ENCODE measurements at places on chromosomes 5 and 9.

GRCh38 chr5:170755679-170756456 lies 27.7 kb upstream of the GABRP start:
- DNase-seq, result no peak

GRCh38 chr9:133874060-133874657 lies 118.0 kb downstream of the VAV2 start:
- DNase-seq, result no peak

DNA sequence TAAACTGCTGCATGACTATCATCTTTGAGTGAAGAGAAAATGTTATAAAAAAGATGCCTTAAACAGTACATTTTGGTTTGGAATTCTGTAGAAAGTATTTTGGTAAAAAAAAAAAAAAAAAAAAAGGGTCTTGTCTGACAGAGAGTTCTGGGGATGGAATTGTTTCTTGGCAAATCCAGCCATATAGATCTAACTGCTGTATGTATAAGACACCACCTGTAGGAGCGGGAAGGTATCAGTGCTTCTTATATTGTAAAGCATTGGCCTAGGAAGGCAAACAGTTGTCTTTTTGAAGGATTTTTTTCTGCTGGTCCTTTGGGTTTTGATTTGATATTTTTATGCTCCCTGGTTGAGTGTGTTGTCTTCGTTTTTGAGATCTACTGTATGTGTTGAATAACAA lies 2.8 kb downstream of the PURA start:
- no peak for DNase-seq

GRCh38 chr5:178531786-178532185 lies 58.4 kb downstream of the COL23A1 start:
- DNase-seq, result no peak

DNA sequence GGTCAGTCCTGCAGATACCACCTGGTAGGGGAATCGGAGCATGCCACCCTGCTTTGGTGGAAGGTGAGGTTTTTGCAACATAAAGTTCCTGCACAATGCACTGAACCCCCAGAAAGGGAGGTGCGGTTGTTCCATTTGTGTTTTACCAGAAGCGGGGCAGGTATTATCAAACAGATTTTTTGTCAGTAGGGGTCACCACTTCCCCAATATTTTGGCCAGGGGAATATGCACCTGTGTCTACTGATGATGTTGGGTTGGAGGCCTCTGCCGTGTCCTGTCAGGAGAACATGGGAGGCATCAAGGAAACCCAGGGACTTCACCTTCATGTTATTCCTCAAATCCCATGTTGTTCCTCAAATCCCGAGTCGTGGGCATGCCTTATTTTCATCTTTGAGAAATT lies 438.7 kb downstream of the NTRK2 start:
- no peak for DNase-seq

DNA sequence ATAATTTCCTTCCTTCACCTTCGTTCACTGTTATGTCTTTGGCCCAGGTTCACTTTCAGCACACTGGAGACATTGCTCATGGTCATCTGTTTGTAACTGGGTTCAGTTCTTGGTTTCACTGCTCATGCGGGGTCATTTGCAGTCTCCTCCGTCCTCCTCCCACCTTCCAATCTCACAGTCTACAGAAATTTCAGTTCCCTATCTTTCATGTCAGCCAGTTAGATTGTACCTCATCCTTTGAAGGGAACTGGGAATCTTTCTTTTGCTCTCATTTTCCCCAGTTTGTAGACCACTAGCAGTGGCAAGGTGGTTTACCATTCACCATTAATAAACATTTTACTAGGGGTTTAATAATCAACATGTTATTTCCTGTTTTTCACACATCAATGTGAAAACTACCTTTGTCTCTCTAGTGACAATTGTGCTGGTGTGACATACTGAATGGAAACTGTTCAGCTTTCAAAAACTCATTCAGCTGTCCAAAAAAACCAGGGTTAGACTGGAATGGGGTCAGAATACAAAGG lies 100.9 kb upstream of the IL6ST start:
- DNase-seq, result no peak

DNA sequence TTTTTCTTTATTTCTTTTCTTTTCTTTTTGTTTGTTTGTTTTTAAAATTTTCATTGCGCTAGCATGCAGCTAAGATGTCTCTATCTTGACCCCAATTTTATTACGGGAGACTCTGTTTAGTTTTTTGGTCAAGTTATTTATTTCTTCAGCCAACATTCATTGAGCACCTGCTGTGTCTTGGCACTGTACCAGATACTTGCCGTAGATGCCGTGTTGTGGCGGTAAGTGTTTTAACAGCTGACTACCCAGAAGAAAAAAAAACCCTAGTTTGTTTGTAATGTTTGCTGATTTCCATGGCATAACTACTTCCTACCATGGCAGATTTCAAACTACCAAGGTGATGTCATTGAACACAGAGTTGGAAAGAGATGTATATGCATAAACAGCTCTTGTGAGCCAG lies 65.0 kb downstream of the UGCG start:
- no peak for DNase-seq

DNA sequence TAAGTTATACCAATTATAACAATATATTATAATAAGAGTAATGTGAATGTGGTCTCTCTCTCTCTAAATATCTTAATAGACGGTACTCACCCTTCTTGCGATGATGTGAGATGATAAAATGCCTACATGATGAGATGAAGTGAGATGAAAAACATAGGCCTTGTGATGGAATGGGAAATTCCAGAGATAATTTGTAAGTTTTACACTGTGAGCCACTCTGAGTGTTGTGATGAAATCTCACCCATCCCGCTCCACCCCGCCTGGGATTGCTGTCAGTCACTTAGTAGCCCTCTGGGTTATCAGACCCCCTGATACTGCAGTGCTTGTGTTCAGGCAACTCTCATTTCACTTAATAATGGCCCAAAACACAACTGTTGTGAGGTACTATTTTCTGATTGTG lies 10.5 kb downstream of the SUSD3 start:
- no peak for DNase-seq

- no peak for DNase-seq
These were observed 17.5 kb upstream of the CCDC192 start for GRCh38 chr5:127685662-127686061.

DNA sequence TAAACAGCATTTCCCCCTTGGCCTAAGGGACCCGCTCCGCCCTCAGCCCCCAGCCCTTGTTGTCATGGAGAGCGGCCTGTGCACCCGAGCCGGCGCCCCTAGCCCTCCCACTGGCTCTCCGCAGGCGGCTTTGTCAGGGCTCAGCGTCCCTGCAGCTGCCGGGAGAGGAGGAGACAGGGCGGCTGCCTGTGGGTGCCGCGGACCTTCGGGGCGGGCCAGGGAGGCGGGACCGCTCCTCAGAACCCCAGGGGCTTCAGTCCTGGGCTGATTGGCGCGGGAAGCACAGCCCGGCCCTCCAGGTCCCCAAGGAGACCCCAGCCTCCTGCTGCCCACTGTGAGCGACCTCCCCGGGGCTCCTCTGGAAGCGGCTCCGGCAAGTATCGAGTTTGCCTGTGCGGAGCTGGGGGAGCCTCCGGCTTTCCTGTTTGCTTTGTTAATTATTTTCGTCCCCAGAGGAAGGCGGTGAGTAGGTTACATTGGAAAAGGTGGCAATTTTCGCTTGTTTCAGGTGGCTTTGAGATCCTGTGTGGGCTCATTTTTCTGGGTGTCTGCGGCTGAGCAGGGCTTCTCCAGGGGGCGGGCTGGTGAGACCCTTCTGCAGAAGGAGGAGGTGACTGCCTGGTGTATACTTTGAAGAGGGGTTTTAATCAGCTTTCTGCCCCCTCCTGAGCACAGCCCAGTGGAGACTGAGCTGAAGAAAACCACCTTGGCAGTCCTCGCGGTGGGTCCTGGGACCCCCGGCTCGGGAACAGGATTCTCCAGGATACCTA lies at the start of gene FGD3:
Gene FGD3 (plus strand): TSS at position 256 of the 770 bp plus-strand sequence. CDS start 28,734 bp downstream, outside the sequence.
- no peak for DNase-seq

- DNase-seq, result no peak
These were observed 8.2 kb downstream of the PRRX2 start for GRCh38 chr9:129673602-129674001.

- no peak for DNase-seq
These were observed 272.8 kb downstream of the CWC27 start for GRCh38 chr5:65041296-65042158.

DNA sequence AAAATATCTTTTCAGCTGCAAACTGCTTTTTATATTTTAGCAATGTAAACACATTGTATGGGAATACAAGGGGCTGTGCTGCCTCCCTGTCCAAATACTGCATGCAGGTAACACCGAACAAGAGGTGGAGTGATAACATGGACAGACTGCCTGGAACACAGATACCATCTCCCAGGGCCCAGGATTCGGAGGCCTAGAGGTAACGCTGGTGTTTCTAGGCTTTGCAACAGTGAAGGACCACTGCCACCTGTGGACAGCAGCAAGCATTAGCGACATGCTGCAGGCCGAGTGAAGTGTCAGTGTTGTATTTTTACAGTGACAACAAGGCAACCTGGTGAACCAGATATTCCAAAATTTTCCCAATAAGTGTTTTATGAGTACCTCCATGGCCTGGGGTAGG lies 379.1 kb downstream of the DMRT2 start:
- no peak for DNase-seq

GRCh38 chr5:109034306-109034705 lies 286.6 kb downstream of the FER start:
- DNase-seq, result no peak

DNA sequence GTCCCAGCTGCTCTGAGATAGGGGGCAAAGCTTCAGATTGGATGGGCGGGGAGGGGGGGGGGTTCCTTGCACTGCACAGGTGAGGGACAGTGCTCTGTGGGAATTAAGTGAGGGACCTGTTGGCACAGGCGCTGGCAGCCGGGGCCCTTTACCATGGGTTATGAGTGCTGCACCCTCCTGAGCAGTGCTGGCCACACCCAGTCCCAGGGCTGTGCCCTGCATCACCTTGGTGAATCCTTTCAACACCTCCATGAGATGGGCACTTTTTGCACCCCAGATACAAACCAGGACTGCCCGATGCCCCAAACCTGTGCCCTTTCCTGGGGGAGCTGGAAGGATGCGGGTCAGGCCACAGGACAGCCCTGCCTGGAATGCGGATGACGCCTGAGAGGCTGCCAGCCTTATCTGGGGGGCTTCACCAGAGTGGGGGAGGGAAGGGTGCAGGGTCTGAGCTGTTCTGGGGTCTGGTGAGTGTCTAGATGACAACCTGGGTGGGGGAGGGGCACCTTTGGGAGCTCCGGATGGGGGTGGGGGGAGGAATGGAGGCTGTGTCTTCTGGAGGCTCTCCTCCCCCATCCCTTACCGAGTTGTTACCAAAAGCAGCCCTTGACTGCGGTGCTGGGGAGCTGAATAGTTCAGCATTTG lies 5.2 kb downstream of the CRB2 start:
- DNase-seq, result no peak

- no peak for DNase-seq
These were observed 96.3 kb downstream of the CFAP95 start for GRCh38 chr9:69916950-69917349.

- no peak for DNase-seq
These were observed 193.7 kb upstream of the NREP start for GRCh38 chr5:111950660-111951059.

- no peak for DNase-seq
These were observed 5.8 kb downstream of the LMX1B start for GRCh38 chr9:126619361-126620135.

- no peak for DNase-seq
These were observed 40.8 kb downstream of the ADAMTS2 start for GRCh38 chr5:179304466-179304865.

- no peak for DNase-seq
These were observed 16.0 kb upstream of the TBC1D2 start for GRCh38 chr9:98271479-98271878.
